Muscle of arm (tissue), 14 donors: ENCODE measurements at places on chromosomes 11 and 22. TPM values are rescaled to one million over a fixed set of nuclear protein-coding genes. Genes with fewer than 3 reads are reported as not detected.

The MISFA gene
- 3.7 TPM for polyA plus RNA-seq

The DEFB131B gene
- not detected for polyA plus RNA-seq

The ADAMTS8 gene
- polyA plus RNA-seq, result 4.9 TPM

The MRGPRE gene
- polyA plus RNA-seq, result not detected

The SOX10 gene
- polyA plus RNA-seq, result 7.8 TPM

The AQP11 gene
- polyA plus RNA-seq, result 2.2 TPM

The MGAT3 gene
- 3.2 TPM for polyA plus RNA-seq

The POU2AF3 gene
- polyA plus RNA-seq, result 4.2 TPM

The PGGHG gene
- 14.9 TPM for polyA plus RNA-seq

The APOBEC3F gene
- polyA plus RNA-seq, result 3.6 TPM

The TEX54 gene
- not detected for polyA plus RNA-seq

The TTC36 gene
- 2.0 TPM for polyA plus RNA-seq

The TIMP3 gene
- 151 TPM for polyA plus RNA-seq

The APOBEC3A gene
- 1.9 TPM for polyA plus RNA-seq

The AAMDC gene
- polyA plus RNA-seq, result 48.0 TPM

The CACNA1I gene
- polyA plus RNA-seq, result 0.11 TPM

The OOSP2 gene
- polyA plus RNA-seq, result not detected
